ENCODE measurements at places on chromosomes 6 and 20.

DNA sequence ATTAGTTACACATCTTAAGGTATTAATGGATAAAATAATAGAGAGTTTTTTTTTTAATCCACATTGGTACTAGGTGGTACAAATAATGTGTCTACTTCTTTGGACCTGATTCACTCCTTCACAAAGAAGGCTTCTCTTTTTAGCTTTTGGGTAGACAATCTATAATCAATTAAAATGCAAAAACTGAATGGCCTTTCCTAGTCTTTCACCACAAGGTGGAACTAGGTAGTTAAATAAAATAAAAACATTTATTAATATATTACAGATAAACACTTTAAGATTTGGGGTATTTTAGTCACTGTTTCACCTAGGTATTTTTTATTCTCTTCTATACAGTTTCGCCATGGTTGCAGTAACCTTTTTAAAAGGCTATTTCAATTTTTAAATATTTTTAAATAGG lies 68.3 kb upstream of the DST start:
- no peak for DNase-seq

DNA sequence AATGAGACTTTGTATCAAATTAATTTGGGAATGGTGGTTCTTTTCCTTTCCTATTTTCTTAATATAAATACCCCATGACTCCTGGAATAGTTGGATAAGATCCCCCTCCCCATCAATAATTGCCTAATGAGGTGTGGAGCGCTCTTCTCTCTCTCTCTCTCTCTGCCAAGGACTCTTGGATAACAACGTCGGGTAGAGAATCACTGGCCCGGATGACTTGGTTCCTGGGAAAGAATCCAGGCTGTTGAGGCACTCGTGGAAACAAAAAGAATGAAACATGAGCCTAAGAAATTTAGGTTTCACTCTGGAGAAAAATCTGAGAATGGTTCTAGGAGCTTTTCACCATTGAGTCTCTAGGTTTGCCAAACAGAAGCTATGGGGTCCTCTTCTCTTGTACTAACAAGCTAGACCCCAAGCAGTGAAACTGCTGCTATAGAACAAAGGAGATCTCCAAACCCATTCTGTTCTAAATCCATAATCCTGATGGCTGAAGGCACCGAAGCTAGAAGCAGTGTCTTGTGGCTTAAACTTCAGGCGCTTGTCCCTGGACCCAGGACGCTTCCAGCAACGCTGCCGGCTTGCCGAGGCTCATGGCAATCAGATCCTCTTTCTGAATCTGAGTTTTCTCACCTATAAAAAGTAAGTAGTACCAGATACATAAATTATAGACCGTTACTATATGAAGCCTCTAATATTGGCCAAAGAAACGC lies 241.6 kb upstream of the BTBD3 start:
- no peak for DNase-seq

GRCh38 chr6:1584996-1585668 lies 24.6 kb upstream of the FOXC1 start:
- DNase-seq, result no peak

- no peak for DNase-seq
Measured at GRCh38 chr6:41523915-41524633, 22.1 kb upstream of the FOXP4 start.

DNA sequence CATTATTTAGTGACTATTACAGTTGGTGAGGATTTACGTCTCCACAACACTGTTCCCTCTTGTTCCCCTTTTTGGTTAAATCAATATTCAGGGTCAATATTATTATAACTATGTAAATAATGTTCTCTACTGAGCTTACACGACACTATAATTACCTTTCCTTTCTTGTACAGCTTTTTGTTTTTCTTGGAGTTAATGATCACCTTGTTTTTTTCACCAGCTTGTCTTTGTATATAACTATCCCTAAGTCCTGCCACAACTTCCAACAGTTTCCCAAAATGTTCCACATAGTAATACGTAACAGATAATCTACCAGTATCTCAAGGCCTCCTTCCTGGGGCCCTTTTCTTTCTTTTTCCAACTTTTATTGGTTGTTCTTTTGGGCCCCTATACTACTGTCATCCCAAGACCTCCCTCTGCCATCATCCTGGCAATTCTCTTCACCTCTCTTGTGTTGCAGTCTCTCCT lies 142.0 kb upstream of the SOX4 start:
- no peak for DNase-seq

DNA sequence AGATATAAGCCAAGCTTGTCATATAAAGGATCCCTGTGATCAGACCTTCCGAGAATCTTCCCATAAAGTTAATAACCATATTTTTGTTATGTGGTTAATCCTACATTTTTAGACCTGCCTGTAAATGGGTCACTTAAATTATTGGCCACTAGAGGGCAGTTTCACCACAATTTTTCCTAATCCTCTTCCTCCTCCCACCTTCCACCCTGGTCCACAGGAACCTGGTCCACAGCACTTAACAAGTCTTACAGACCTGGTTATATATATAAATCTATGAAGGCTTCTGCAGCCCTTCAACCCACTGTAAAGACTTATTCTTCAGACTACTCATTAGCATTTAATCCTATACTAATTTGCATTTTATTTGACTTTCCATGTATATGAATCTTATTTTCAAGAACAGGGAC lies 28.3 kb downstream of the MRS2 start:
- no peak for DNase-seq

- no peak for DNase-seq
Measured at GRCh38 chr6:72533606-72534005, 88.3 kb upstream of the KCNQ5 start.

GRCh38 chr20:48916699-48917098 lies 4.8 kb upstream of the ARFGEF2 start:
- DNase-seq, result no peak

DNA sequence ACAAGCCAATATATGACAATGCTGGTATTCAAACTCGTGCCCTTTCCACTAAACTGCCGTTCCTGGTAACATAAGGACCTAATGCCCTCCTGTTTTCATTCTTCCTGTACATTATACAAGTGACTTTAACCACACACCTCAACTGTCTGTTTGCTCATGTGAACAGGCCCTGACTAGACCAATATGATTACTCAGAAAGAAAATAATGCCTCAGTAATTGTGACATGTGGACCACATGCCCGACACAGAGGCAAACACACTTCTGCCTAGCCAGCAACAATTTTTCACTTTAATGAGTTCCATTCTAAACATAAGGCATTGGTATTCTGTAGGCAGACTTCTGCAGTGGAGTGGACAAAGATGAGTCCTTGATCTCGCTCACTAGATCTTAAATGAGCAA lies 30.0 kb downstream of the SLC22A16 start:
- no peak for DNase-seq

DNA sequence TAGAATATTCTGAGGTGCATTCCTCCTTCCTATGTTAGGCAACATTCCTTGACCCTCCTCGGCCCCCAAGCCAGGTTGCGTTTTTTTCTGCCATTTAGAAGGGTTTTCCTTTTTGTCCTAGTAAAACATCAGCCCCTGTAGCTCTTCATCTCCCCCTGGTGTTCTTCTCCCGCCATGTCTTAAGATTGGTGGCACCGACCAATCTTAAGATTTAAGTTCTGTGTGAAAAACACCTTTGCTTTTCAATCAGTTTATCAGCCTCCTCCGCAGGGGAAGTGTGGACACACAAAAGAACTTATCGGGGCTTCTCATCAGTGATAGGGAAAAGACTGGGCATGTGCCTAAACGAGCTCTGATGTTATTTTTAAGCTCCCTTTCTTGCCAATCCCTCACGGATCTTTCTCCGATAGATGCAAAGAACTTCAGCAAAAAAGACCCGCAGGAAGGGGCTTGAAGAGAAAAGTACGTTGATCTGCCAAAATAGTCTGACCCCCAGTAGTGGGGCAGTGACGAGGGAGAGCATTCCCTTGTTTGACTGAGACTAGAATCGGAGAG lies 719 bp upstream of the EDN1 start:
- no peak for DNase-seq

- no peak for DNase-seq
Measured at GRCh38 chr20:55935448-55936208, 69.7 kb downstream of the CBLN4 start.

DNA sequence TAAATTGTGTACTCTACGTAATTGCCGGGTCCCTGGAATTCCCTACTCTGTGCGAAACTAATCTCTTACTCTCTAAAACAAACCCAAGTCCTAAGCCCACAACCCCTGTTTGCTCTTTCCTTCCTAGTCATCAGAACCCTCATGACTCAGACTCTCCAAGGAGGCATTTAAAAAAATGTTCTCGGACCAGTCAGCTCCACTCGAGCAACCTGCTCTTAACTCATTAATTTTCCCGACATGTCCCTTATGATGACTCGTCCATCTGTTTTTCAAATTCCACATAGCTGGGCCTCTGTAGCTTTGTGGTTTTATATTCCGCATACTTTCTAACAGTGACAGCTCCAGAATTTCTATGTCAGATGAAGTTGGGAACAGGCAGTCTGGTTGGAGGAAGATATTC lies 2.6 kb upstream of the MUC22 start:
- DNase-seq, result no peak

DNA sequence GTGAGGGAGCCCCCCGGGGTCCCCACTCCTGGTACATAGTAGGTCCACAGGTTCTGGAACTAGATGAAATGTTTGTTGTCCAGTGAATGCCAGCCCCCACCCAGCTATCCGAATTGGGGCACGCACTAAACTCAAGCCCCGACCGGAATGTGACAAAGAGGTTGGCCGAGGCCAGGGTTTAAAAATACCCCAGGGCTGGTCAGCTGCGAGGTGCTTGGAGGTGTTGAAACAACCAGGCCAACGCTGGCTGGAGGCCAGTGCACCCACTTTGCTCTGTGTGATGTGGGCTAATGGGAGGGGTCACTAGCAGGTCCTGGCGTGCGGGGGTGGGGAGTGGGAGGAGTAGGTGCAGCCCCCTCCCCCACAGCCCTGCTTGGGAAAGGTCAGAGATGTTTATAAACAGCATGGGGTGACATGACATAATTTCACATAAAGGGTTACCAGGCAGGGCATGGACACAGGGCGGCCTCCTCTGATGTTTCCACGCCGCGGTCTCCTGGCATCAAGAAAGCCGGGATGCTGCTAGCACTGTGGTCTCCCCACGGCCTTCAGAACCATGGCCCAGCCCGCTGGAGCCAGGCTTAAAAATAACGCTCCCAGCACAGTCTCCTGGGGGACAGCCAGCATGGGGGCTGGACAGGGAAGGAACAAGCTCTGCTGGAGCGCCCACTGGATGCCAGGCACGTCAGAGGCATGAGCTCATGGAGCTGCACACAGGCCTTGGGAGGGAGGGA lies 111.2 kb upstream of the PTPN1 start:
- DNase-seq, result no peak

GRCh38 chr6:56649053-56649769 lies 6.5 kb upstream of the DST start:
- DNase-seq, result no peak

- DNase-seq, result no peak
Measured at GRCh38 chr6:16148498-16148897, 19.6 kb downstream of the MYLIP start.

DNA sequence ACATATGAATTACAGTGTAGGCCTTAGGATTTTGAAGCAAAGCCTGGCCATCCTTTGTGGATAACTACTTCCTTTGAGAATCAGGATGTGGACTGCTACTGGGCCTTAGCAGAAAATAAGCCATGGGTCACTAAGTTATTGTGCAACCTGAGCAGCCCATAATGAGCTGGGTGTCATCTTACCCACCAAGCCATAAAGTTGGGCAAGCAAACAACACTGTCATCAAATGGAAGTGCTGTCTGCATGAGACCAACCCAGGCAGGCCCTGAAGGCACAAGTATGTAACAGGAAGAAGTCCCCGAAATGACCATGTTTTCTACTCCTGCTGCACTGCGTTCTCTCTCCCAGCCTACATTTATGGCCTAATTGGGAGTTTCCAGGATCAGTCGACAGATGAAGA lies 205.6 kb upstream of the GGTLC1 start:
- DNase-seq, result no peak

- DNase-seq, result no peak
Measured at GRCh38 chr6:138765896-138766655, 7.5 kb upstream of the CCDC28A start.

DNA sequence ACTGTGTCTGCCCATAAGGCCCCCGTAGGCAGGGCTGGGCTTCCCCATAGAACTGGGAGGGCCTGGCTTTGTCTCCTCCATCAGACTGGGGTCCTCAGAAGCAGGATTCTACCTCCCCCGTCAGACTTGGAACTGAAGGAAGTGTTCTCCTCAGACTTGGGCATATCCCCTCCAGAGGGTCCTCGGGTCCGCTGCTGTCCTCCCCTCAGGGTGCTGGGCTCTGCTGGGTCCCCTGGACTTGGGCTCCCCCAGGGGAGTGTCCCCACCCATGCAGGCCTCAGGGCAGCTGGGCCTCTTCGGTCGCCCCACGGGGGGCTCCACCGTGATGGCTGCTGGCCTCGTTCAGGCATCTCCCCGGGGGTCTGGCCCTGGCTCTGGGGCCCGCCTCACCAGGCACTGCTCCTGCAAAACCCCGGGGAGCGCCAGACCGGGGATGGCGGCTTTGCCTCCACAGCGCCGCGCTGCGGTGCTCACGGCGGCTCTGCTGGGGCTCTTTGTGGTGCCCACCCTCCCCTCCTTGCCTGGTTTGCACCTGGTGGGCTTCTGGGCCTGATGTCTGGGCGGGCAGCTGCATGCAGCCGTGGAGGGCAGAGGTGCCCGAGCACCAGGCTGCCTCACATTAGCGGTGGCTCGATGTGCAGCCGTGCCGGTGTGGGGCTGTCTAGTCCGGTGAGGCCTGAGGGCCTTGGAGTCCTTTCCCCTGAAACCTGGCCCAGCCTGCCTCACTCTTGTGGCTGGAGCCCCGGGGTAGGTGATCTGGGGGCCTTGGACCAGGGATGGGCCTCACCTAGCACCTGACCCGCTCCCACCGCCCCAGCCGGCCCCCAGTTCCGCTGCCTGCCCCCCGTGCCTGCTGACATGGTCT lies 13.9 kb downstream of the COL20A1 start:
- DNase-seq, result no peak

DNA sequence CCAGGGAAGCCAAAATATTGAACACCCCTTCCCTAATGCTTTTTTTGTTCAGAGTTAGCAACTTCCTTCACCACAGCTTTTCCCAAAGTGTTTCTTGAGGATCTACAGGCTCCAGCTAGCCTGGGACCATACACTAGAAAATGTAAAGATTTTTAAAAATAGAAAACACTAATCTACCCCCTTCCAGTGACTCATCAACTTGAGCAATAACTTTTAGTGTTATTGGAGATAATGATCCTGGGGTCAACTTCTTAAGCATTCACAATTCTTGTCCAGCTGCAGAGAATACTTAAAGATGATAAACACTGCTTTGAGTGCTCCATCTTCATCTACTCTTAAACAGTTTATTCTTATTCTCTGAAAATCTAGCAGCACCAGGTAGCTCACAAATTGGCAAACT lies 131.6 kb downstream of the COL9A1 start:
- no peak for DNase-seq

- DNase-seq, result peak; percentile 92
Measured at GRCh38 chr6:98039904-98040607, 757.0 kb upstream of the MMS22L start.

DNA sequence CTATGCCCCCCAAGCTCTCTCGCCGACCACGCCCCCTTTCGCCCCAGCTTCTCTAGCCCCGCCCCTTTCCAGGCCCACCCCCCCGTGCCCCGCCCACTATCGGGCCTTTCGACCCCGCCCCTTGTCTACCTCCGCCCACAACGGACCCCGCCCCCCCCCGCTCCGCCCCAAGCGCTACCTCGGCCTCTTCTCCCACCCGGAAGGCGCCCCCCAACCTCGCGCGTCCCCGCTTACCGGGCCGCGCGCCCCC lies 200 bp downstream of the ZBTB22 start:
- no peak for DNase-seq
